ENCODE measurements at places on chromosomes 5 and 9. TPM values are rescaled to one million over a fixed set of nuclear protein-coding genes. Genes with fewer than 3 reads are reported as not detected.

DNA sequence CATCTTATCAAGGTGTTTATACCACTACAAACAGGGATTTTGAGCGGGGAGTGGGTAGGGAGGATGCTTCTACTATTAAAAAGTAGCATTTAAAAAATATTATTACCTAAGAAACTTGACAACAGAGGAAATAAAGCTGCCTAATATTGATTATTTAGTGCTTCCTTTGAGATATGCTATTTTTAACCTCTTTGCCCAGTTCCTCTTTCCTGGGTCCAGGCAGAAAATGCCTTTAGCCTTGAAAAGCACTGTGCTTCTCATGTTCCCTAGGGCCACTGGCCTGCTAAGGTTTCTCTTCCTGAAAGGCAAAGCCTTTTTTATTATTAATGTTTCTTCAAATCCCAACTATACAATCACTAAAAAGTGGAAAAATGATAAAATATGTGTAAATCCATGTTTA lies 217.2 kb upstream of the HAPLN1 start:
- no peak for DNase-seq

- DNase-seq = no peak
Observed at GRCh38 chr9:113895526-113895925, 19.4 kb downstream of the ZNF618 start.

DNA sequence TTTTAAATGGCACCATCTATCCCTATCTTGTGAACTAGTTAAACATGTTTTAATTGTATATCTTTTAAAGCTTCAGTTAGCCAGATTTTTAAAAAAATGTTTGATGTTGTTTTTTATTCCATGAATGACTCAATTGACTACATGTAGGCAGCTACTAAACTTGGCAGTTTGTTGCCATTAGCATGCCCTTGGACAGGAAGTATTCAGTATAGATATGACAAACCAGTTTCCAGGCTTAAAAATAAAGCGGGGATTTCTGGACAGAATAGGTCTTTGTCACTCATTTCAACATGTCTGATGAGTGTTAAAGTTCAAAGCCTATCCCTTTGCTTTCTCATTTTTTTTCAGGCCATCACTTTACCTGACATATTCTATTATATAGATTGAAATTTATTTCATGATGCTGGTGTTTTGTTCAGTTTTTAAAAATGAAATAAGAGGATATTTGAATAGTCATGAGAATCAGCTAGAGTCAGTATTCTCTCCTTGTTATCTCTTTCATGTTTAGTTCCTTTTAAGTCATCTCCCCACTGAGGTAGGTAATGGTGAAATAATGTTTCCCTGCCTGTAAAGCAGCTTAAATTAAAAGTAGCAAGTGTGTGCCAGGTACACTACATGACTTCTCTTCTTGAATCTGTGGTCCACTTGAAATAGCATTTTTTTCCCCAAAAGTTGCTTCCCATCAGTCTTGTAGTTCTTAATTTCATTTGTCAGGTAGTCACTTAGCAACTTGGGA lies 11.9 kb downstream of the TNFAIP8 start:
- DNase-seq = no peak

DNA sequence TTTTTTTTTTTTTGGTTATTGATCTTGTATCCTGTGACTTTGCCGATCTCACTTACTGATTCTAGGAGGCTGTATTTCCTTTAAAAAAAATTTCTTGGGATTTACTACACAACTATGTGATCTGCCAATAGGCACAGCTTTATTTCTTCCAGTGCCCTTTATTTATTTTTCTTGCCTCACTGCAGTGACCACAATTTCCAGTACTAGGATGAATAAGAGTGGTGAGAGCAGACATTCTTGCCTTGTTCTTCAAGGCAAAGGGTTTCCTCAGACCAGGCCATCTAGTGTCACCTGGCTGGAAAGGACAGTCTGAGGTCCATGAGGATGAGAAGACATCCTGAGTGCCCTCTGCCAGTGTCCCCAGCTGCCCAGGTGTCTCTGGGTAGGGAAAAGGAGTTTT lies 265.4 kb downstream of the SPOCK1 start:
- DNase-seq = no peak

- DNase-seq = no peak
Observed at GRCh38 chr5:72488756-72489155, 18.5 kb downstream of the ZNF366 start.

The RNF14 gene
- 68.8 TPM for total RNA-seq

- DNase-seq = peak; percentile 60
Observed at GRCh38 chr9:120693700-120694008, 20.6 kb downstream of the MEGF9 start.

The TTC1 gene
- 62.7 TPM for total RNA-seq

DNA sequence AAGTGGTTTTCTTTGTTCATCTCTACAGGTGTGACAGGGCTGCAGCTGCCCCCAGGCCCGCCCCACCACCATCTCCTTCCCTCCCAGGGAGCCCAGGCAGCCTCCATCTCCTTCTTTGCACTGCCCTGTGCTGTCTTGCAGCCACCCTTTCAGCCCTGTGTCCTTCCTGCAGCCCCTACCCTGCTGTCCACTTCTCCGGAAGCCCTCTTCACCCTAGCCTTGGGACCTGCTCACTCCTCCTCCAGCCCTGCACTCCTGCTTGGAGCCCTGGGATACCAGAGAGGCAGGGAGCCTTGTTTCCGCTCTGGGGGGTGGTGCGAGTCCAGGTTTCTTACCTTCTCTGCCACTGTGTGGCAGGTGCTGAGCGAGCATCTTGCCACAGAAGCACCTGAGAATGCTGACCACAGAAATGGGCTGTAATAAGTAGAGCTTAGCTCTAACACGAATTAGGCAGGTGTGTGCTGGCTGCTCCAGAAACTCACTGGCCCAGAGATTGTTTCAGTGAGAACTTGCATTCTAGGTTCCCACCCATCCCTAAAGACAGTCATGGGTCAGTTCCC lies 51.3 kb upstream of the GADD45G start:
- no peak for DNase-seq

The NR3C1 gene
- total RNA-seq = 25.3 TPM

The SUSD3 gene
- 1.3 TPM for total RNA-seq

GRCh38 chr9:16434526-16434925 lies 435.9 kb downstream of the BNC2 start:
- DNase-seq = no peak

All from kidney epithelial cell (primary cell).